Stimulated activated CD8-positive, alpha-beta memory T cell treated with anti-CD3 and anti-CD28 coated beads, Interleukin-15, amount 100 ng/mL, for 4 hours (primary cell): ENCODE measurements at places on chromosomes 1 and 21.

GRCh38 chr1:65458730-65459396 lies 38.4 kb downstream of the LEPR start:
- no peak for DNase-seq

- DNase-seq = no peak
Measured at GRCh38 chr1:160377585-160378206, 10.8 kb downstream of the NHLH1 start.

DNA sequence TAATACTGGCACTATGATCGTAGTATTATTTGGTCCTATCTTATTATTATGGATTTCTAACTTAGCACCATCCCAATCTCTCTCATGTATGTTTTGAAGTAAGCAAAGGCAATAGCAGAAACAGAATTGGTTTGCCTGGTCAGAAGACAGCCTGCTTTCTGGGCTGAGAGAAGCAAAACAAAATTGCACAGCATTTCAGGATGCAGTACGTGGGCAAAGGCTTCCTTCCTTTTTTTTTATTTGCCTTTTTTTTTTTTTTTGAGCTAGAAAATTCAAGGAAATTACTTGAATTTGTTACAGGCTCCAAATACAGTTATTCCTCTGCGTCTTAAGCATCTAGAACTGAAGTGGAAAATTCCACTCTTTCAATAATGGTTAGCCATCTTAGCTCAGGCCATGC lies 8.8 kb downstream of the CDA start:
- no peak for DNase-seq

GRCh38 chr1:91173346-91173890 lies 151.6 kb upstream of the ZNF644 start:
- no peak for DNase-seq

DNA sequence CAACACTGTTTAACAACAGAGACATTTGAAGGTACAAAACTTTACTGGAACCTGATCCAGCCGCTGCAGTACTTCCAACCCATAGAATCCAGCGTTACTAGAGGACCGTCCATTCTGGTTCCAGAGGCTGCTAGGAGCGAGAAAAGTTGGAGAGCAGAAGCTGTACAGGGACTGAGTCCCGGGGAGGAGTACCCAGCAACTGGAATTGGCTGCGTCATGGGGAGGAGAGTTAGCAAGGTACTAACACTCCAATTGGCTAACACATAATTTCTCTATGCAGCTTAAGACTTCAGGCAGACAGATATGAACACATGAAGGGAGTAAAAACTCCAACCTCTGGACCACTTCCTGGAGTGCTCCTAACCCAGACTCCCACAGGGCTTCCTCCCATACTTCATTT lies 2.1 kb upstream of the QSOX1 start:
- no peak for DNase-seq

DNA sequence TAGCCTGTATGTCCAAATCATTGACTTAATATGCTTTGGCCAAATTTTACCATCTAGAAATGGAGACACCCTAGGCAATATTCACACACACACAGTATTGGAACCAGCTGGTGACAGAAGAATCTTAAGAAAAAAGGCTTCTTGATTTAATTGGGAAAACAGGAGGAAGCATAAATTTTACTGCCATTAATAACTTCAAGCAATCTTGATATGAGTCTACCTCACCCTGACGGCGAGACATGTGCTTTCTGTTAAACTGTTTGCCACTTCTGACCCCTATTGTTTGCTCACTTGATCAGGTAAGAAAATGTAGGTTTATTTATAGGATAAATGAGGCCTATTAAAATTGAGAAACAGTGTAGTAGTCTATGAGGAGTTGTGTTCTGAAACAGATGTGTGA lies 73.2 kb downstream of the KIFAP3 start:
- DNase-seq = no peak

- DNase-seq = peak; percentile 27
Measured at GRCh38 chr1:32372149-32372756, 9.9 kb downstream of the TSSK3 start.

- DNase-seq = no peak
Measured at GRCh38 chr1:156864796-156865195, 4.1 kb downstream of the NTRK1 start.

GRCh38 chr1:70504821-70505193 lies 93.7 kb downstream of the CTH start:
- no peak for DNase-seq

DNA sequence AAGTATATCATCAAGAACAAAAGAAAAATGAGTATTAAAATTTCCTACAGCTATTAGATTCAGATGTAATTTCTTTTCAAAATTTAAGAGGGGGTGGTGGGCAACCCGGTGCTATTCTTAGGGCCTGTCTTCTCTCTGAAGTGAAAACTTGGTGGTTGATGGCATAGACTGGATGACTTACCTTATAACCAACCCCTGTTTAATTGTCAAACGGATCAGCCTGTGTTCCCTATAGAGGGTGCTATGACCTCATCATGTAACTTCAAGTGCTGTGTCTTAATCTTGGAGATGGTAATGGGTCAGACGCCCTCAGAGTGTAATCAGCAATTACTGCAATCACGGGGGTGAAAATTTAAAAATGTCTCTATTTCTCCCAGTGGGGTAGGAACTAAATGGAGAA lies 176.2 kb downstream of the PCP4 start:
- no peak for DNase-seq

DNA sequence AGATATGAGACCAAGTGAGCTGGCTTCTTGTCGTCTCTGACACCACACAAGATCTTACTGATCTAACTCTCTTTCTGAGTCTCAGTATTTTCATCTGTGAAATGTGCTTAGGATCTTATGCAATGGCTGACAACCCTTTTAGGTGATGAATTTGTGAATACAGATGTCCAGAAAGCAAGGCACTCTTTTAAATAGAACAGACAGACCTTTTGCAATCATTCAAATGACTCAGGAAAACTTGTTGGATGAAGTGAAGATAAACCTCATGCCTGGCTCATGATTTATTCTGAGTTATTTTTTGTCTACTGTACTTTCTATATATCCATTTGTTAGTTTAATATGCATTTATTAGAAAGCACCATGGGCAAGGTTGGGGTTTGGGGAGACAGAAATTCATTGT lies 411.3 kb downstream of the PTPRU start:
- DNase-seq = no peak

DNA sequence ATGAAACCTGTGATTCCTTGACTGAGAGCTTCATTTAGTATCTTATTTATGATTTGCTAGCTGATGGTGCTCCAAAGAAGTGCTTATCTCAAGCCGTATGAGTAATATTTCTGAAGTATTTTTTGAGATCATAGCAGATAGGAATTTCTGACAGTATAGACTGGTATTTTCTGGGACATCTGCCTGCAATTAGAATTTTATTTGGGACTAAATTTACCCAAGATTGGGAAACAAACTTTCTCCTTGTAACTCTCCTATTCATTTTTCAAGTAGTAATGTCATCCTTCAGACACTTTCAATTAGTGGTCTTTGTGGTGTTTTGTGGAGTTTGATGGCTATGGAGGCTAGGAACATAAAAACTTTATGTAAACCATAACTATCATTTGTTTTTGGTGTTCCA lies 597.2 kb upstream of the ZP4 start:
- DNase-seq = no peak

- no peak for DNase-seq
Measured at GRCh38 chr1:18999359-18999758, 42.9 kb upstream of the IFFO2 start.

GRCh38 chr1:43235451-43236121 lies 34.2 kb upstream of the TMEM125 start:
- DNase-seq = no peak

- DNase-seq = no peak
Measured at GRCh38 chr1:212488436-212489283, 55.9 kb downstream of the NENF start.
